Glomerular endothelial cell (primary cell): ENCODE measurements at places on chromosomes 3 and 15. TPM values are rescaled to one million over a fixed set of nuclear protein-coding genes. Genes with fewer than 3 reads are reported as not detected.

The IGSF10 gene
- total RNA-seq: under 0.01 and 0.18 TPM in 2 replicates

The STAB1 gene
- total RNA-seq: 277 and 404 TPM in 2 replicates

The ACTC1 gene
- total RNA-seq: not detected in 2 replicates

The SCN5A gene
- 3.1 and 5.2 TPM in 2 replicates for total RNA-seq

The HRG gene
- total RNA-seq: not detected in 2 replicates

The DUOXA2 gene
- total RNA-seq: not detected in 2 replicates

GRCh38 chr3:186307594-186308221 is 54.3 kb downstream of the DGKG start:
- DNase-seq: peak; percentile 12

GRCh38 chr3:72549761-72550581 is 298.3 kb downstream of the SHQ1 start:
- DNase-seq: no peak

DNA sequence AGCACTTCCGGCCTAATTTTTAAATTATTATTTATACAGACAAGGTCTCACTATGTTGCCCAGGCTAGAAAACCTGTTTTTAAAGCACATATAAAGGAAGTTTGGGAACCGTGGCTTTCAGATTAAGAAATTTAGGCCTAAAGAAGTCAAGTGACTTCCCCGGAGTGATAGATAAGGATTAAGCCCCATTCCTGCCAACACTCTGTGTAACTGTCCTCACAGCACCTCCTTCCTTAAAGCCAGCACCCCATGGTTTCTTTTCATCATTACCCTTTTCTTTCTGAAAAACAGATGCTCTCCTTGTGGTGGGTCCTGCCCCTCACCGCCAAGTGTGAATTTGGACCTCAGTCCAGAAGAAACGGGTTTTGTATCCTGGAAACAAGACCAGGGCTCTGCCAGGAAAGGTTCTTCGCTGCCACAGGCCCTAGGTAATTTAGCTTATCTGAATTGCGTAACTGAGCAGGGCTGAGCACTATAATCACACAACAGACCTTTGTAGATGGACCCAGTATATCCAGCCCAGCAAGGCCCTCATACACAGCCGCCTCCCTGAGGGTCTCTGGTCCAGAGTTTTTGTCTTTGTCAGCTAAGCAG is 231.3 kb downstream of the PLCL2 start:
- no peak for DNase-seq

GRCh38 chr3:120498556-120499346 is 48.0 kb upstream of the FSTL1 start:
- no peak for DNase-seq

- DNase-seq: no peak
Observed at GRCh38 chr3:108251265-108251664, 29.0 kb upstream of the IFT57 start.

- DNase-seq: no peak
Observed at GRCh38 chr3:196111939-196112386, 30.1 kb upstream of the TFRC start.

DNA sequence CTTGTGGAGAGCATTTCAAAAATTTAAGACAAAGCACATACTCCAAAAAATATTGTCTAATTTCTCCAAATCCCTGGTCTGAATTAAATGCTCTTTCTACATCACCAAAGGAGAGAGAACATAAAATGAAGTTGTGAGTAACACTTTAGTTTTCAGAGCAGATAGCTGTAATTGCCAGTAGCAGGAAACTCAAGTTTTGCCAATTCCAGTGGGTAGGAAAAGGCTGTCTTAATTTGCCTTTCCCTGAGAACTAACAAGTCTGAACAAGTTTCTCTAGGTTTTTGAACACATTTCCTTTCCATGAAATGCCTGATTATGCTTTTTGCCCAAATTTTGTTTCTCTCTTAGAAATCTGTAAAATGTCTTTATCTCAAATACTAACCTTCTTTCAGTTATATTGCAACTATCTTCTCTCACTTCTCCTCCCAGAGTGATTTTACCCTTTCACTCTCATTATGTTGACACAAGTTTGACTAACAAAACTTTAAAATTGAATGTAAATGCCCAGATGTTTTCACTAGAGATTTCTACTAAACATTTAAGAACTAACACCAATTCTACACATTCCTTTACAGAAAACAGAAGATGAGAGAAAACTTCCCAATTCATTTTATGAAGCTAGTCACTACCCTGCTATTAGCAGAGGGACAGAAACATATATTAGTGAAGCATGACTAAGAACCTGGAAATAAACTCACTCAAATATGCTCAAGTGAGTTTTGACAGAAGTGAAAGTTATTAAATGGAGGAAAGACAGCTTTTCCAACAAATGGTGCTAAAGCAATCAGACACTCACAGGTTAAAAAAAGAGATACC is 38.4 kb downstream of the RFX7 start:
- peak; percentile 18 for DNase-seq

GRCh38 chr3:23633261-23633960 is 172.3 kb upstream of the UBE2E1 start:
- no peak for DNase-seq

- DNase-seq: no peak
Observed at GRCh38 chr15:69648212-69648611, 195.6 kb downstream of the RPLP1 start.

DNA sequence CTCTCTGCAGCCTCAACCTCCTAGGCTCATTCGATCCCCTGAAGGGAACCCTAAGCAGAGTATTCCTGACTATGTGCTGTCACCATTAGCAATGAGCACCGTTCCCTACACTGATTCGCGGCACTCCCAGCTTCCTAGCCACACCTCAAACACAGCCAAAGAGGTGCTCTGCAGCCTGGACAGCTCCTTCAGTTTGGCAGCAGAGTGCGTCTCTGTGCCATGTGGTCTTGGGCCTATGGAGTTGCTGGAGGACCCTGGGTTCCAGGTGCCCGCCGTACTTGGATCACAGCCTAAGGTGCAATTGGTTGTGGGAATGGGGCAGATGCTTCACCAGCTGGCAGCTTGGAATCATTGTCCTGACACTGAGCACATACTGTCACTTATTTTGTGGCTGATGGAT is 17.3 kb upstream of the IL12A start:
- no peak for DNase-seq

DNA sequence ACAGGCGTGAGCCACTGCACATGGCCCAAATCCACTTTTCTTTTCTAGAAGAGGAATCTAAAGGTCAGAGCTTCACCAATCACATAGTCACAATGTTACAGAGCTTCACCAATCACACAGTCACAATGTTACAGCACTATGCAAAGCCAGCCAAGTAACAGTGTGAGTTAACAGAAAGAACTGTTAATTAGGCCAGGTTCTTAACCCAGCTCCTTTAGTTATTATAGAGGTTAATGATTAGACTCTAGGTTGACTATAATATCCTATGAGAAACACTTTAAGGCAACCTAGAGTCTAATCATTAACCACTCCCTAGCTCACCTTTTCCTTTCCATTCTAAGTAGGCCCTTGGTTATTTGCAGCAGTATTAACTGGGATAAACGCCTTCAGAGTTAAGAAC is 54.0 kb downstream of the TASOR start:
- DNase-seq: no peak

DNA sequence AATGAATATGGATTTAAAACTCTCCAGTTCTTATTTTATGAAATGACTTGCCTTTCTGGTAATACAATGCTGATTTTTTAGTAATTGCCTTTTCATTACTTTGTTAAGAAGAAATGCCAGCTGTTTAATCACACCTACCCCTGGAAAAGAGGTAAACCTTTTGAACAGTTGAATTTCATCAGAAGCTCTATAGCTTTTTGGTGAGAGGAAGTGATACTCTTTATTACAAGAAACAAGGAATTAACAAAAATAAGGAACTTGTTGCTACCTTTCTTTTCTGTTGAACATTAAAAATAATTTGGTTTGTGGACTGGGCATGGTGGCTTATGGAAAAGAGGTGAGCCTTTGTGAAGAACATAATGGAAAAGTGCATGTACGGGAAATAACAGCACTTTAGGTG is 19.7 kb downstream of the BLOC1S6 start:
- no peak for DNase-seq

DNA sequence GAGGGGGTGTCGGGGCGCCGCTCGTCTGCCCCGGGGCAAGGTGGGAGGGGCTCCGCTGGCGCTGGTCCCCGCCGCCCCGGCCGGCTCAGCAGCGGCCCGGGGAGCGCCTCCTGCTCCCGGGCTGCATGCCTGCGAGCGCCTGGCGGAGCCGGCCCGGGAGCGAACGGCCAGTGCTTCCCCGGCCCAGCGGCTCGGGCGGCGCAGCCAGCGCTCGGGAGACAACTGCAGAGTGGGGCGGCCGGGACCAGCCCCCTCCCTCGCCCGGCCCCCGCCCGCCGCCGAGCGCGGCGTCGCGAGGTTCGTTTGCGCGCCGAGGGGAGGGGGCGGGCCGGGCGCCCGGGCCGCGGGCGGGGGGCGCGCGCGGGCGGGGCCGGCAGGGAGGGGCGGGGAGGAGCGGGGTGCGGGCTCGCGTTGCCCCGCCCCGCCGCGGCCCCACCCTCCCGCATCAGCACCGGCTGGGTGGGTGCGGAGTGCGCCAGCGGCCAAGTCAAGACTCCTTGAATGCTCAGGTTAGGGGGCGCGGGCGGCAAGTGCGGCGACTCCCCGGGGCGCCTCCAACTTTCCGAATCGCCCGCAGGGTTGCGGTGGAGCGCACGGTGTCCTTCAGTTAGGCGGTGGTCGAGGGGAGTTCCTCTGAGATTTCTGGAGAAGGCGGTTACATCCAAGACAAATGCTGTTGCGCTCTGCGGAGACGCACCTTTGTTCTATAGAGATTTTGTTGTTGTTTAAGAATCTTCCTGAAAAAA is at the start of gene RGMA:
RGMA (minus strand) TSS at position 231 of the 746 bp plus-strand sequence. CDS start 279 bp downstream, outside the sequence.
- no peak for DNase-seq

DNA sequence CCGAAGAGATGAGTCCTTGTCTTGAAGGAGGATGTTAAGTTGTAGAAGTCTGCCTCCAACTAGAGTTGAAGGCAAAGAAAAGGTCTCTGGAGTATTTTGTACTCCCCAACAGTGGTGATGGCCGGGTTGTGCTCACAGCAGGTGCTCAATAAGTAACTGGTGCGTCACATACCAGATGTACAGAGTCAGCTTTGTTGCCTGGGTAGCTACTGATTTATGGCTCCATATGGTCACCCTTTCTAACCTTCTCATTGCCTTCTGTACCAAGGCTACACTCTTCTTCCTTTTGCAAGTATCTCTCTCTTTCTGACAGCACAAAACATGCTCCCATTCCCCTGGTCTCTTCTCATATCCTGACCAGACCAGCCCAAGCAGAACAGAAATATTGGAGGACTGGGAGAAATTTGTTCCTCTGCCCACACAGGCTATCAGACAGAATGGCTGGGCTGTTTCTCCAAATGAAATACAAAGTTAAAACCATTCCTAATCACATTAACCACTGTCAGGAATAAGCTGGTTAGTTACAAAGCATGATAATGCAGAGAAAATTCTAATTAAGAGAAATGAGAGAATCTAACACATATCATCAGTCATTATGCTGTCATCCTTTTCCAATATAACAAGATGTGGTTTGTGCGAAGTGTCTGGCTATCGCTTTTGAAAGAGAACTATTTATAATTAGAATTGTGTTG is 150.1 kb upstream of the LRRN1 start:
- no peak for DNase-seq

DNA sequence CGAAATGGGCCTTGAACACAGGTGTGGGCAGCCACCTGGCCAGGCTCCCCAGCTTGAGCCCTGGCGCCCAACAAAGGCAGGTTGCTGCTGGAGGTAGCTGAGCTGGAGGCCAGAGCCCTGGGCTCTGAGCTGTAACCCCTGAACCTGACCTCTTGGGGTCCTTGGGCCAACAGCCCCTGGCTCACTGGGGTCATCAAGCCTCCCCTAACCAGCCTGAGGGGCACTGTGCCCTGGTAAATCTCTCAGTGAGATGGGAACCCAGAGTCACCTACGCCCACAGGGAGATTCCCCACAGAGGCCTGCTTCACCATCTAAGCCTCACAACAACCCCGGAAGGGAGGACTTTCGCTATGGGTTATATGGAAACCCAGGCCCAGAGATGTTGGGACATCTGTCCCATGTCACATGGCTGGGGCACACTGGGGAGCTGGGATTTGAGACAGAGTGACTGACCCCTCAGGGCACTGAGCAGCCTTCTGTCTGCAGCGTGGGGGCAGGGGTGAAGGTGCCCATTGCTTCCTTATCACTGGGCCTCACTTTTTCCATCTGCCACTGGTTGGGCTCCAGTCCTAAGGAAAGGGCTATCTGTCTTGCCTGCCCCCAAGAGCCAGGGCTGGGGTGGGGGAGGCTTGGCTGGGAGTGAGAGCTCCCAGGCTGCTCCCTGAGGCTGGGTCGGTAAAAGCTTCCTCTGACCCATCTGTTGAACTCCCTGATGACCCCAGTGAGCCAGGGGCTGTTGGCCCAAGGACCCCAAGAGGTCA is 59.1 kb downstream of the IQSEC1 start:
- DNase-seq: no peak

DNA sequence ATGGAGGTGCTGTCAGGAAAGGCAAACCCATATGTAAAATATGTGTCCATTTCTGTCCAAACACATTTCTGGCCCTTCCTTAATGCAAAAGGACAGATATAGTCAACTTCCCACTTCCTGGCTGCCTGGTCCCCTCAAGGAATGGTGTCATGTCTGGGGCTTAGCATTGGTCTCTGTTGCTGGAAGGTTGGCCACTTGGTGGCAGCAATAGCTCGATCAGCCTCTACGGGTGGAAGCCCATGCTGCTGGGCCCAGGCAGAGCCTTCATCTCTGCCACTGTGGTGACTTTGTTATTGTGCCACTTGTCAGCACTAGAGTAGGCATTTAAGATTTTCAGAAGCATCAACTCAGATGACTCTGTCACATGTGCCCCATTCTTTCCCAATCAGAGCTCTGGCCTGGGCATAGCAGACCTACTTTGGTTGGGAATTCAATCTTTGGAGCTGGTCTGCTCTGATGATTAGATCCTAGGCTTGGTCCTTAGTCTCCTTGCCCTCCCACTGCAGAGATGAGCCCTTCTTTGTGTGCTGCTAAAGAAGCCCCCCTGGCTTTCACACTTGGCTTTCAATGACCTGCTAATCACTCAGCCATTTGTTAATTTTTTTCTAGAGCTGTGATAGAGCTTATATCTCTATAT is 51.0 kb upstream of the SPSB4 start:
- DNase-seq: peak; percentile 12

DNA sequence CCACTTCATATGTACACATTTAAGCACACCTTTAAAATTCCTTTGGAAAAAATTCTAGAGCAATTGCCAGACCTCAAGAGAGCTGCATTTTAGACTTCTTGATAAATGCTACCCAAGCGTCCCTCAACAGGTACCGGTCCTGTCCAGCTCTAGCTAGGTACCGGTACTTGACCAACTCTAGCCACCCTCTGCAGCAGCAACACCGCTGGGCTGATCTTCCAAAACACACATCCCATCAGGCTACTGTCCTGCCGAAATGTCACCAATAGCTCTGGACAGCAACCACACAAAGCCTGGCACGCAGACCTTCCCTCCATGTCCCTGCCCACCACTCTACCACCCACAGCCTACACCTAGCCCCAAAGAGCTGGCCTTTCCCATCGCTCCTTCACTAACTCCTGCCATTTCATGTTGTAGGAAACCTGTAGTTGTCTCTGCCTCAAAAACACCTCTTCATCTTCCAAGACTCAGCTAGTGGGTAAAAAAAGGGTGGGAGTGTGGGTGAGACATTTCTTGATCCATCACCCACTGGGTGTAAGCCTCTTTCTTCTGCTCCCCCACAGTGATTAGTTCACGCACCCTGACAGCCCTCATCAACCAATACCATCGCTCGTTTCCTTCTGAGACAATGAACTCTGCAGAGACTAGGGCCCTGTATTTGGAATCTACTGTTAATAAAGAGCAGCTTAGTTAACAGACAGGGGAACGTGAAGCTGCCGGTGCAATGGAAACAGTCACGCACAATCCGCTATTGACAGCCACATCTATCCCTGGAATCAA is 6.8 kb downstream of the CHSY1 start:
- no peak for DNase-seq
